ENCODE measurements at places on chromosomes 2 and 18. TPM values are rescaled to one million over a fixed set of nuclear protein-coding genes. Genes with fewer than 3 reads are reported as not detected.

CHPF gene
- total RNA-seq, result 27.6 TPM

B4GALT6 gene
- total RNA-seq, result 1.8 TPM

LIMS2 gene
- total RNA-seq, result 2.4 TPM

PIEZO2 gene
- not detected for total RNA-seq

MROH2A gene
- not detected for total RNA-seq

ADRA2B gene
- 0.09 TPM for total RNA-seq

SLC9A4 gene
- 0.11 TPM for total RNA-seq

REG3G gene
- not detected for total RNA-seq

ANO7 gene
- total RNA-seq, result 12.8 TPM

CYP26B1 gene
- 0.05 TPM for total RNA-seq

RDH14 gene
- total RNA-seq, result 13.9 TPM

POTEC gene
- total RNA-seq, result not detected

CLEC4F gene
- 0.35 TPM for total RNA-seq

SLC8A1 gene
- total RNA-seq, result not detected

TPO gene
- total RNA-seq, result not detected

ANKRD30B gene
- not detected for total RNA-seq

TRIM43 gene
- total RNA-seq, result not detected

MEP1B gene
- total RNA-seq, result 0.13 TPM

GPR39 gene
- total RNA-seq, result not detected

MC4R gene
- not detected for total RNA-seq

LRRTM4 gene
- total RNA-seq, result not detected

RAB6C gene
- not detected for total RNA-seq

ACTG2 gene
- total RNA-seq, result not detected

ANTXR1 gene
- total RNA-seq, result not detected

MMADHC gene
- total RNA-seq, result 120 TPM

B3GNT7 gene
- not detected for total RNA-seq

FBXO36 gene
- 0.37 TPM for total RNA-seq

MAP3K19 gene
- total RNA-seq, result 0.13 TPM

UBR3 gene
- total RNA-seq, result 32.7 TPM

CBLN2 gene
- total RNA-seq, result not detected

KCNK3 gene
- total RNA-seq, result not detected

STARD6 gene
- 0.32 TPM for total RNA-seq

LGALSL gene
- total RNA-seq, result 2.2 TPM

PREB gene
- 67.1 TPM for total RNA-seq

IL36B gene
- not detected for total RNA-seq

ANKRD62 gene
- not detected for total RNA-seq

UGT1A3 gene
- not detected for total RNA-seq

ASPRV1 gene
- 0.73 TPM for total RNA-seq

POTEF gene
- not detected for total RNA-seq

FSHR gene
- not detected for total RNA-seq

COL5A2 gene
- total RNA-seq, result 0.32 TPM

APOB gene
- total RNA-seq, result not detected

POTEI gene
- total RNA-seq, result not detected

ZSWIM2 gene
- not detected for total RNA-seq

DHRS9 gene
- 1.5 TPM for total RNA-seq

SPP2 gene
- total RNA-seq, result not detected

TBR1 gene
- 0.05 TPM for total RNA-seq

IL37 gene
- not detected for total RNA-seq
